ENCODE measurements at places on chromosomes 7 and 10.

DNA sequence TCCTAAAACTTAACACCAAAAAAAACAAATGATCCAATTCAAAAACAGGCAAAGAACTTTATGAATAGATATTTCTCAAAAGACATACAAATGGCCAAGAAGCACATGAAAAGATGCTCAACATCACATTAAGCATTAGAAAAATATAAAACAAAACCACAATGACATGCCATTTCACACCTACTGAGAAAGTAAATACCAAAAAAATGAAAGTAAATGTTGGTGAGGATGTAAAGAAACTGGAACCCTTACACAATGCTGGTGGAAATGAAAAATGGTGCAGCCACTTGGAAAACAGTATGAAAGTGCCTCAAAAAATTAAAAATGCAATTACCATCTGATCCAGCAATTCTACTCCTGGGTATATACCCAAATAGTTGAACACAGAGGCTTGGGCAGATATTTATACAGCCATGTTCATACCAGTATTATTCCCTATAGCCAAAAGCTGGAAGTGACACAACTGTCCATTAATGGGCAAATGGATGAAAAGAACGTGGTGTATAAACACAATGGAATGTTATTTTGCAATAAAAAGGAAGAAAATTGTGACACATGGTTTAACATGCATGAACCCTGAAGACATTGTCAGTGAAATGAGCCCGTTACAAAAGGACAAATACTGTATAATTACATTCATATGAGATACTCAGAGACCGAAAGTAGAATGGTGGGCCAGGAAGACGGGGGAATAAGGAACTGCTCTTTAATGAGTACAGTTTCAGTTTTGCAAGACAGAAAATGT is 89.0 kb downstream of the JMJD1C start:
- DNase-seq = peak; percentile 87

GRCh38 chr10:28763471-28764170 is 86.3 kb downstream of the BAMBI start:
- DNase-seq = no peak

- DNase-seq = no peak
Observed at GRCh38 chr10:132375795-132376297, 21.2 kb upstream of the PWWP2B start.

GRCh38 chr7:111855161-111855841 is 293.0 kb upstream of the IMMP2L start:
- DNase-seq = peak; percentile 78

GRCh38 chr10:112851588-112852211 is 98.3 kb upstream of the TCF7L2 start:
- no peak for DNase-seq

GRCh38 chr10:117449636-117450035 is 74.4 kb upstream of the PDZD8 start:
- DNase-seq = no peak

DNA sequence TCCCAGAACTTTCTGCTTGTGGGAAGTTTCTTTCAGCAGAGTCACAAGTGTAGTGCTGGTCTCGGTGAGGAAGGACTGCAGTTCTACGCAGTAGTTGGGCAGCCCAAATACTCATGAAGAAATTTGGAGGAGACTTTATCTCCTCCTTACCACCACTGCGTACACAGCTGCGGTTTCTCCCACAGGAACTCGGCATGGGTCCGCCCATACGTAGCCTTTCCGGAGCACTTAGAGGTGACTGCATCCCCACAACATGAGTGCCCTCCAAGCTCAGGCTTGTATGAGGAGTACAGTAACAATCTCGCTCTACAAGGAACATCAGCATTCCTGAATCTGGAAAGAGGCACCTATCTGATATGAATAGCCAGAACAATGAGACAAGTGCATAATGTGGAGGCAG is 549.2 kb upstream of the SEMA3D start:
- DNase-seq = no peak

GRCh38 chr7:128919241-128919640 is 8.7 kb upstream of the KCP start:
- no peak for DNase-seq

GRCh38 chr7:17651863-17652385 is 288.4 kb downstream of the SNX13 start:
- peak; percentile 87 for DNase-seq

DNA sequence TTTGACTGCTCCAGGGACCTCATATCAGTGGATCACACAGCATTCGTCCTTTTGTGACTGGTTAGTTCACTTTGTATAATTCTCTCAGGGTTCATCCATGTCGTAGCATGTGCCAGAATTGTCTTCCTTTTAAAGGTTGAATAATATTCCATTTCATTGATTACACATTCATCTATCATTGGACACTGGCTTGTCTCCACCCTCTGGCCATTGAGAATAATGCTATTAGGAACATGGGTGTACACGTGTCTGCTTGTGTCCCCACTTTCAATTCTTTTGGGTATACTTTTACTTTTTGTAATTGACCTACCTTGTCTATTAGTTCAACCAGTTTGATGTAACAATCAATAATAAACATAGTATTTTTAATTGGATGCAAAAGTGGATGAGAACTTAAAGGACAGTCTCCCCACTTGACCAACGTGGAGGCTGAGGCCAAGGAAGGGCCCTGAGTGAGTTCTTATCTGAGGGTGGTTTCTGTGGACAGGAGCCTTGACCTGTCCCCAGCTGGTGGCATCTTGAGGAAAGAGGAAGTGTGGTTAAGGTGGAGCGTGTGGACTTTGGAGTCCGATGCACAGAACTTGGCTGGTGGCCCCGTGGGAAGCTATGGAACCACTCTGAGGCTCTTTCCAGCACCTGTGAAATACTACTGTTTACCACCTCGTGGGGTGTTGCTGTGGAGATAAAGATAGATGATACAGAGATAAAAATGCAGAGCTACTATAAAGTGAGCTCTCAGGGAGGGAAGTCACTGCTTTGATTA is 16.6 kb downstream of the WDFY4 start:
- no peak for DNase-seq

- DNase-seq = no peak
Observed at GRCh38 chr7:128446306-128446705, 9.4 kb upstream of the HILPDA start.

DNA sequence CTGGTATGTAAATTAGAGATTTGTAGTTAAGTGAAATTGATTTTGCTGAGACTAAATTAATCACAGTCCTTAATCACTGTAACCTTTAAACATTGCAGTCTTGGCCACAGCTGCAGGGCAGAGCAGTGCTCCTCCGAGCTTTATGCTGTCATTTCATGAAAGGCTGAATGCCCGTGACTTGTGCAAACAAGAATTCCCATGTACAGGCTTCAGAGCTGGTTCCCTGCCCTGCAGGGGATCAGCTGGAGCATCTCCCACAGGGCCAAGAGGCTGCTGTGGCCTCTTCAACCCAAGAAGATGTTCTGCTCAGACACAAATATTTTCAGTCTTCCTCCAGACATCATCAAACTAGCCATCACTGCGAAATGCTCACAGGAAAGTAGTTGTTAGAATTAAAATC is 419.1 kb downstream of the AUTS2 start:
- DNase-seq = no peak

All from HFFc6 (cell line).